Karpas-422 (cell line): ENCODE measurements at places on chromosomes 2 and 18. TPM values are rescaled to one million over a fixed set of nuclear protein-coding genes. Genes with fewer than 3 reads are reported as not detected.
A peak's percentile ranks its signal among the peaks of the same experiment; 100 is the strongest.

DNA sequence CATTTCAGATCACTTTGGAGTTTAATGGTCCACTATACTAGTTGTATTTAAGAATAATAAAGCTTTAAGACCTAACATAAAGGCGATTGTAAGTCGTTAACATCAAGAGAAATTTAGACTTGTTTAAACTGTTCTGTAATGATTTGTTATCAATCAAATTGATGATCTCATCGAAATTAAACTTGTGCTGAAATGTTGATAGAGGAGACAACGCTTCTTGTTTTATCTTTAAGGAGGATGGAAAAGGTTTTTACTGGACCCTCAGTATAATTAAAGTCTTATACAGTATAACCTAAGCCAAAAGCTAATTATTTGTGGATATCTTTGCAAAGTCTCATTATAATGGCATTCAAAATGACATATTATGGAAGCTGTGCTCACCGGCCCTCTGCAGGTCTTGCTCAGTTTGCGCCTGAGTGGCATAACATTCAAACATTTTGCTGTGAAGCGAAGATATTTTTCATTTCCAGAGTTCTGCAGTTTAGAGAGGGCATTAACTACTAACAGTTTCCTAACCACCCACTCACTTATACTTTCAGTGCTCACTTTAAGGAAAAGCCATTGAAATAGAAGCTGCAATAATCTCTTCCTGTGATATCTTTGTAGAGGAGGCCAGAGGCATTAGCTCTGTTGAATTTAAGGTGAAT is 1.4 kb upstream of the SERTAD2 start:
- peak; percentile 91 for DNase-seq

OR6B2 gene
- total RNA-seq = not detected in 2 replicates

DNA sequence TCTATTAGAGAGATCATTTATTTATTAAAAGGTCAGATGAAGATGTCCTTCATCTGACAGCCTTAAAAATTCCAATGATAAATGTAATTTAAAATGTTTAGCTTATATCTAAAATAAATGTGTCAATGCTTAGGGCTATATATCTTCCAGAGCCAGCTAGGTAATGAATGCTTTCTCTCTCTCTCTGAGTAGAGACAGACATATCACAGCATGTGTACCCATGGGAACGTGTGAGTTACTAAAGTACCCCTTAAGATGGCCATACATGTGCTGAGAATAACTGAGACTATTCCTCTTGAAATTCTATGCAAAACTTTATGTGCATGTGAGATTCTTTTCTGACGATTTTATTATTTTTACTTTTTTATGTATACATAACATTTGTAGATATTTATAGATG is 420.9 kb upstream of the ST6GAL2 start:
- DNase-seq = peak; percentile 28

- DNase-seq = no peak
These were observed 16.5 kb upstream of the SLC16A14 start for GRCh38 chr2:230085201-230085600.

- no peak for DNase-seq
These were observed 38.8 kb downstream of the MFSD6 start for GRCh38 chr2:190446750-190447516.

- DNase-seq = no peak
These were observed 2.1 kb downstream of the TFCP2L1 start for GRCh38 chr2:121282800-121283385.

- no peak for DNase-seq
These were observed 174.2 kb upstream of the EPAS1 start for GRCh38 chr2:46123013-46123412.

LANCL1 gene
- total RNA-seq = 48.7 and 126 TPM in 2 replicates
